ENCODE measurements at places on chromosomes 7 and 10. TPM values are rescaled to one million over a fixed set of nuclear protein-coding genes. Genes with fewer than 3 reads are reported as not detected.

- no peak for DNase-seq
Observed at GRCh38 chr7:72406820-72407403, 5.2 kb downstream of the CALN1 start.

GRCh38 chr7:80082213-80082612 is 52.4 kb upstream of the GNAI1 start:
- no peak for DNase-seq

GRCh38 chr10:86264481-86265231 is 101.9 kb downstream of the GRID1 start:
- DNase-seq: peak; percentile 62

DNA sequence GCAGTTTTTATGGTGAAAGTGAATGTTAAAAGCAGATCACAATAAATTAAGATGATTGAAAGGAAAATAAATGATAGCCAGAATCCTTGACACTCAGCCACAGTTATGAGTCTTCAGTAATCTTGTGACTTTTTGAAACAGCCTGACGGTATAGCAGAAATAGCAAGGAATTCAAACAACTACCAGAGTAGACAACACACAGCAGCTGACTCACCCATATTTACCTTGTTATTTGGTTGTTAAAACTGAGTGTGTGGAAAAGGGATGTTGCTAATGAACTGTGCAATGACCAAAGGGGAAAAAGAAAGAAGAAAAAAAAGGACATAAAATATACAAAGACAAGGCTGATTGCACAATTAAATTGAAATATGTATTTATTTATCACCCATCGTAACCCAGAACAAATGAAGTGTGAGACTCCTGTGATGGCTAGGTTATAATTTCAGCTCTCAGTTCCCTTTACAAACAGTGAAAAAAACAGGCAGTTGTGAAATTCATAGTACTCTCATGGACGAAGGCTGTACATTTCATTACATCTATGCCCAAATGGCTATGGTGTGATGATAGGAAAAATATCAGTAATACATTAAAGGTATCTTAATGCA is 1023.0 kb upstream of the SORCS1 start:
- DNase-seq: no peak

DNA sequence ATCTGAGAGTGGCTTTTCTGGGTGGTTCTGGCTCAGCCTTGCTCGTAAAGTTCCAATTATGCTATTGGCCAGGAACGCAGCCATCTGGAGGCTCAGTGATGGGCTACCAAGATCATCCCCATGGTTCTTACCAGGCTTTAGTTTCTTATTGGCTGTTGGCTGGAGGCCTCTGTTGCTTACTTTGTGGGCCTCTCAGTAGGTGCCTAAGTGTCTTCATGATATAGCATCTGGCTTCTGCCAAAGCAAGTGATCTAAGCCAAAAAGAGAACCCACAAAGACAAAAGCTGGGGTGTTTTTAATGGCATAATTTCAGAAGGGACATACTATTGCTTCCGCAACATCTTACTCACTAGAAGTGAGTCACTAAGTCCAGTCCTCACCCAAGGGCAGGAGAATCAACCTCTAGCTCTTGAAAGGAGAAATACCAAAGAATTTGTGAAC is 132.0 kb upstream of the MDFIC start:
- no peak for DNase-seq

DNA sequence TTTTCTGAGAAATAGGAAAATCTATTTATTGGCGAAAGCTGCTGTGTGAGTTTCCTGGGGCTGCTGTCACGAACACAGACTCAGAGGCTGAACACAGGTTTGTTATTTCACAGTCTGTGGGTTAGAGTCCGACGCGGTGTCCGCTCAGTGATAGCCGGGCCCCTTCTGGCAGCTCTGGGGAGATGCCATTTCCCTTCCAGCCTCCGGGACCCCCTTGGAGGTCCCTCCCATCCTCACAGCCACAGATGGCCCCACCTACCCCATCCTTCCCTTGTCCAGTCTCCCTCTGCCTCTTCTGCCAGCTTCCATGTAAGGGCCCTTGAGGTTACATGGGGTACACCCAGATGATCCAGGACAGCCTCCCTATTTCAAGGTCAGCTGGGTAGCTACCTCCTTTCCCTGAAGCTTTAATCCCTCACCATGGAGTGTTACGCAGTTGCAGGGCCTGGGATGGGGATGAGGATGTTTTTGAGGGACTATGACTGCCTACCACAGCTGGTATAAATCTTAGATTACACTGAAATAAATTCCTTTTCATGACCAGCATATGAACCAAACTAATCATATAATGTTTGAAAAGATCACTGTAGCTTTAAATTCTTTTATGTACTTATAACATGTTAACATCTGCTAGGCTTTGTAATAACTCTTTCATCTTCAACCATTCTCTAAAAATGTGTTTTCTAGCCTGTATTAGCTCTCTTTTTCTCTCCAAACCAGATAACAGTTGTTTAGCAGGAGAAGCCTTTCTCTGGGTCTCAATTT is 98.5 kb downstream of the WDR37 start:
- DNase-seq: no peak

- no peak for DNase-seq
Observed at GRCh38 chr10:78763651-78764395, 304.9 kb upstream of the ZMIZ1 start.

DNA sequence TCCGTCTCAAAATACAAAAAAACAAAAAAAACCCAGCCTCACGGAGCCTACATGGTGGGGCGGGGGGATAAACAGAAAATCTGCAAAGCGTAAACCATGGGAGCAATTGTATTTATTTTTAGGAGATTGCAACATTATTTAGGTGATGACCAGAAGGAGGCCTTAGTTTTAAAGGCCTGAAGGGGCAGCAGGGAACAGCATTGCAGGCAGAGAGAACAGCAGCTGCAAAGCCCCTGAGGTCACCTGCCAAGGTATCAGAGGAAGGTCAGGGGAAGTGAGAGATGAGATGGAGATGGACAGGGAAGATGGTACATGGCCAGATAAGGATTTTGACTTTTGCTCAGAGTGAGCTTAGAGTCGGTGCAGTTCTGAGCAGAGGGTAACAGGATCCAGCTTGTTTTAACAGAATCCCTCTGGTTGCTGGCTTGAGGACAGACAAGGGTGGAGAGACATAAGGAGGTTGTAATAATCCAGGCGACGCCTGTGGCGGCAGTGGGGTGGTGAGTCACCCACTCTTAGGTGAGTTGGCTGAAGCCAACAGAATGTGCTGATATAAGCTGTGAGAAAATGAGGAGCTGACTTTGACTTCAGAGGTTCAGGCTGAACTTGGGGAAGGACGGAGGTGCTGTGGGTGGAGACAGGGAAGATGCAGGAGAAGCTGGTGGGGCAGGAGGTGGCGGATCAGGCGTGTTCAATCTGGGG is 82.3 kb upstream of the GTF2I start:
- DNase-seq: no peak

- DNase-seq: peak; percentile 44
Observed at GRCh38 chr10:125166658-125167057, 6.3 kb upstream of the CTBP2 start.

DNA sequence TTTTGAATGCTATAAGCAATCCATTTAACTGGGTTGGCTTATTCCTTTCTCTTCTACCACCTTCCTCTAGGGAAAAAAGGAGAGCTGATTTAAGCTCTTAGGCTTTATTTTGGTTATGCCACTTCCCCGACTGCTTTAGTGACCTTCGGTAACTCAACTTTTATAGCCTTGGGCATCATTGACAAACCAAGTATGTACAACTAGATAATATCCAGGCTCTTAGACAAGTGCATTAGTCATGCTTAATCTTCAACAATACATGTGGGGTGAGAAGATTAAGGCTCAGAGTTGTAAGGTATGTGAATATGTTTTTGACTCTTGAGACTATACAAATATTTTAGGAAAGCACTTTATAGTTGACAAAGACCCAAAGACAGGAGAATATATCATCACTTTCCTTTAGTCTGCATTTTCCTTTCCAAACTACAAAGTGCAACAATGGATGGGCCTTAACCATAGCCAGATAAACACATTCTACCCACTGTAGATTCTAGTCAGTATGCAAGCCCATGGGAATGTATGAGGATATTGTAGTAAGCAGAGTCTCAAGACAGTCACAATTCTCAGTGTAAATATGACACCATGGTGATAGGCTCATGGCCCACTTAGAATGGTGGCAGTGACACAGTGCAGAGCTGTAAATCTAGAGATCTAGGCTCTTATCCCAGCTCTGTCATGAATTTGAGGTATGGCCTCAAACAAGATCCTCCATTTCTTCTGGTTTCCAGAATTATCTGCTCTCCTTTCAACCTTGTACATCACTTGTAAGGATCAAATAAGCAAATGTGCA is 1117.3 kb downstream of the SORCS3 start:
- DNase-seq: no peak

DNA sequence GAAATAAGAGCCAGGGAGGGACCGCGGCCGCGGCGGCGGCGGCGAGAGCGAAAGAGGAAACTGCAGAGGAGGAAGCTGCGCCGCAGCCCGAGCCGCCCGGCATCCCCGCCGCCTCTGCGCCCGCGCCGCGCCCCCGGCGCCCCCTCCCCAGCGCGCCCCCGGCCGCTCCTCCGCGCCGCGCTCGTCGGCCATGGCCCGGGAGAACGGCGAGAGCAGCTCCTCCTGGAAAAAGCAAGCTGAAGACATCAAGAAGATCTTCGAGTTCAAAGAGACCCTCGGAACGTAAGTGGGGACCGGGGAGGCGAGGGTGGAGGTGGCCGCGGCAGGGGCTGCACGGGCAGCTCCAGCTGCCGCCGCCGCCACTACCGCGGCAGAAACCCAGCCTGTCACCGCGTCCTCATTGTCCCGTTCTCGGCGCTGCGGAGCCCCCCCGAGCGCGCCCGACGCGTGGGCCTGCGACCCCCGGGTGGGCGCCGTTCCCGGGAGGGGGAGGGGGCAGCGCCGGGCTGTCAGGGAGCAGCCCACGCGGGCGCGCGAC is 351 bp downstream of the CAMK1D start:
- DNase-seq: no peak

- DNase-seq: no peak
Observed at GRCh38 chr10:112526906-112527305, 79.9 kb downstream of the VTI1A start.

DNA sequence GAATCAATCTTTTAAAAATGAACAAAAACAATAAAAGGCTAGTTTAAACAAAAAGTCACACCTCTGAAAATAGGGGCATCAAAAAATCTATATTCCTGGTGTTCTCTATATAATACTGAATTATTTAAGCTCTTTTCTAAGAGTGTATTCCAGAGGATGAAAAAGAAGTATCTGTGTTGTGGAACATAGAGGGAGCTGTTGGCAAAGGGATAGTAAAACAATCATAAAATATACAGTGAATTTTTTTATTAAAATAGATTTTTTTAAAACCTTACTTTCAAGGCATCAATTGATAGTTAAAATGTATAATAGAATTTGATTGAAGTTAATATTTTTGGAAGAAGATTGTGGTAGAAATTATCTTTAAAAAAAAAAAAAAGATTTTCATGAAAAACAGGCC is 1409.1 kb upstream of the CELF2 start:
- no peak for DNase-seq

DNA sequence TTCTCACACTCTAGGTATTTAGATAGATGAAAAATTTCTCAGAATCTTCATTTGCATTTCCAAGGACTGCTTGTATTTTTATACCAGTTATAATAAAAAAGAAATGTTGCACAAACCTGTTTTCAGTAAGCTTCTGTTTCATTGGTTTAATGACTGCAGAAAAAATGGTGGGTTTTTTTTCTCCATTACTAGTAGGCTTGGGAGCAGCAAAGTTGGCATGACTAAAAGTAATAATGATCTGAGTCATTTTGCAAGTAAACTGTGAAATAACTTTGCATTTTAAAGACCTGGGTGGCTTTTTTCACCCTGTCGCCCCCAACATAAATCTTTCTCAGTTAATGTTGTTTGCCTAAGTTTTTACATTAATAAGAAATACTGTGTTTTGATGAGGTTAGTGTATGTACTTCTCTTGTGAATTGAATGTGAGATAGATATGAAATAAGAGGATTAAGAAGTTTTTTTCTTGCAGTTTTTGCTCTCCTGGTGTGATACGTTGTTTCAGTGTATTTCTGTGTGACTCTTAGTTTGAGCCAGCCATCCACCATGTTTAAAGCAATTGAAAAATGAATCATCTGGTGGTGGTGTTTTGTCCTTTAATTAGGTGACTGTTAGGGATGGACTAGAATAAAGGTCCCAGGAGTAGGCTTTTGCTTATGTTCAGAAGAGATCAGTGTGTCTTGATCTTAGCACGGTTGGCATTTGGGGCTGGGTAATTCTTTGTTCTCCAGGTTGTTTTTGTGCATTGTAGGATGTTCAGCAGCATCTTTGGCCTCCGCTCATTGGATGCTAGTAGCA is 1.8 kb downstream of the GNAI1 start:
- no peak for DNase-seq

DNA sequence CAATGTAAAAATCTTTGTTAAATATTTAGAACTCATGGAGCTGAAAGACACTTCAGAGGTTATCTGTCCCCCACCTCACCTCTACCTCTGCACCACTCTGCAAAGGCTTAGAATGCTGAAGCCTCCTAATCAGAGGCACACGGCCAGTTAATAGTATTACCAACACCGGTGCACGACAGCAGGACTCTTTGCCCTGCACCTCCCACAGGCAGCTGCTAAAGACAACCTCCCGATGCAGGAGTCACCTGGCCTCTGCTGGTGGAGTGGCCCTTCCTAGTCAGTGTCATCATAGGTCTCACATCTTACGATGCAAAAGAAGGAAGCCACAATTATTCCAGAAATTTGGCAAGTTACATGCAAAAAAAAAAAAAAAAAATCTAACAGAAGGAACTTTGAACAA is 66.6 kb upstream of the MGMT start:
- no peak for DNase-seq

- DNase-seq: peak; percentile 95
Observed at GRCh38 chr10:110497438-110498086, at the start of gene DUSP5. TSS of gene DUSP5 (plus strand) at chr10:110497907. CDS start at chr10:110498122, 215 bp downstream.

DNA sequence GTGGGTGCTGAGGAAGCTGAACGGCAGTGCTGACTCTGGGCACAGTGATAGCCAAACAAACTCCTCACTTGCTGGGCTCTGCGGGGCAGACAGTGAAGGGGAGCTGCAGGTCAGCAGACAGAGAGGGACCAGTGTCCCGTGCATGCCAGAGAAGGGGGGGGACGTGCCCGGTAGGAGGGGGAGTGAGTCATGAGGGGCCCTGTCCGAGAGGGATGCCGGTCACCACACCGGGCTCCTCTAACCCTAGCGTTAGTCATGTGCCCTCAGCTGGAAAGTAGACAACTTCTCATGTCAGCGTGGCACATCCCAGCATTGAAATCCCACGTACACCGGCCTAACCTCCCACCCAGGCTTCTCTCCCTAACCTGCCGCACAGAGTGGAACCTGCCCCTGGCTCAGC is 117.1 kb upstream of the DPP6 start:
- no peak for DNase-seq

NACAD gene
- 0.76 TPM for total RNA-seq

OR6B1 gene
- not detected for total RNA-seq

OR2A1 gene
- not detected for total RNA-seq

HMX3 gene
- total RNA-seq: not detected

H2BK1 gene
- total RNA-seq: not detected

OPN4 gene
- not detected for total RNA-seq

HOXA7 gene
- 14.8 TPM for total RNA-seq

TEX47 gene
- not detected for total RNA-seq

PRR15 gene
- 0.47 TPM for total RNA-seq

TDRD1 gene
- total RNA-seq: 0.40 TPM

PIP gene
- 1,038 TPM for total RNA-seq

OR2A42 gene
- total RNA-seq: not detected
